Substantia nigra (tissue), 51 donors: ENCODE measurements at places on chromosomes 12 and 14.

GRCh38 chr14:77562681-77563080, 53.8 kb downstream of the SPTLC2 start:
- no peak for DNase-seq

DNA sequence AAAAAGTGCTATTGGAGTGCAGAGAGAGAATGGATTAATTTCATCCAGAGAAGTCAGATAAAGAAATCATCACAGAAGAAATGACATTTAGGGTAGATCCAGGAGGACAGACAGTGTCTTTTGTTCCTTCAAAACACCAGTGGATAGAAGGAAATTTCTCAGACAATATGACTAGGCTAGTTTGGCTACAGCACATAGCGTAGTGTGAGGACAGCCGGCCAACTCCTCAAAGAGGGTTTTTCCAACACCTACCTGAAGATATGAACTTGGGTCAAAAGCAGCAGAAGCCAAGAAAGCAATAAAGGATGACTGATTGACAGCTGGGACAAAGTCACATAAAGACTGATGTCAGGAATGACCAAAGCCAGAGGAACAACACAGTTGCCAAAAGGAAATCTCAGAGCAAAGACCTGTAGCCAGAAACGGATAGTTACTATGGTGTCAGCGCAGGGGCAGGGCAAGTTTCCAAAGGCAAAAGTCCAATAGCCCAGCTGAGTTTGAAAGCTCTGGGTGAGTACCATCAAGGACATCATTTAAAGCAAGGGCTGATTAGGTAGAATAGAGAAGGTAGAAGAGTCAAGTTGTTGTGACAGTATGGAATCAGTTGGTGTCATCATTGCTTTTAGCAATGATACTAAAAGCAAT, 58.7 kb upstream of the PDE3A start:
- DNase-seq = no peak

- DNase-seq = no peak
These were observed 251.1 kb downstream of the MED13L start for GRCh38 chr12:116026346-116026745.

GRCh38 chr12:51270951-51271518, 820 bp upstream of the SMAGP start:
- DNase-seq = no peak

DNA sequence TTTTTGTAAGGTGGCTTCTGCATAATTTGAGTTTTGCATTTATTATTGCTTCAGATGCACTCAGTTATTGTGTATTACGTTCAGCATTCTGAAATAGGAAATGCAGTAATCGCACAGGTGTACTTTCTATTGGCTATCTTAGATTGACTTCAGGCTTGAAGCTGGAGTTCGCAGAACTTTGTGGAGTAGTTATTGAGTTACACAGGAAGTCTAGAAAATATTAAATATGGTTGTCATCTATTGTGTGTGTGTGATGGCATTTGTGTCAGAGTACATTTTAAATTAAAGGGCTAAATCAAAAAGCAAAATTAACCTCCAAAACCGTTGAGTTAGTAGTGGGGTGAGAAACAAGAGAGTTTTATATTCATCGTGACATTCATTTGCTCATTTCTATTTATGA, 2.7 kb downstream of the ARID2 start:
- no peak for DNase-seq

DNA sequence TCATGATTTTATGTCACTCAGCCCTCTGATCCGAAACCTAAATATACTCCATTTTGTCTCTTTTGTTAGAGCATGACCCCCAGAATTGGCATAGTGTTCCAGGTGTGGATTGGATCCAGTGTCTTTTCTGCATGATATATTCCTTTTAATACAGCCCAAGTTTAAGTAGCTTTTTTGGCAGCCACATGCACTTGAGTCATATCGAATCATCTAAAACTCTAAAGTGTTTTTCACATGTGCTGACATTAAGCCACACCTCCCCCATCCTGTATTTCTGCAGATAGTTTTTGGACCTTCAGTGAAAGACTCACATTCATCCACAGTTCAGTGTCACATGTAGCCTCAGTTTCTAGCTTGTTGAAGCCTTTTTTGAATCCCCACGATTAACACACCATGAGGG, 30.6 kb downstream of the BORCS5 start:
- DNase-seq = no peak
